D341Med (cell line): ENCODE measurements at places on chromosomes 2 and 18.

GRCh38 chr2:230798769-230799399 is 65.9 kb upstream of the ITM2C start:
- DNase-seq: peak; percentile 47

- no peak for DNase-seq
Observed at GRCh38 chr18:2293109-2293839, 278.0 kb downstream of the METTL4 start.

DNA sequence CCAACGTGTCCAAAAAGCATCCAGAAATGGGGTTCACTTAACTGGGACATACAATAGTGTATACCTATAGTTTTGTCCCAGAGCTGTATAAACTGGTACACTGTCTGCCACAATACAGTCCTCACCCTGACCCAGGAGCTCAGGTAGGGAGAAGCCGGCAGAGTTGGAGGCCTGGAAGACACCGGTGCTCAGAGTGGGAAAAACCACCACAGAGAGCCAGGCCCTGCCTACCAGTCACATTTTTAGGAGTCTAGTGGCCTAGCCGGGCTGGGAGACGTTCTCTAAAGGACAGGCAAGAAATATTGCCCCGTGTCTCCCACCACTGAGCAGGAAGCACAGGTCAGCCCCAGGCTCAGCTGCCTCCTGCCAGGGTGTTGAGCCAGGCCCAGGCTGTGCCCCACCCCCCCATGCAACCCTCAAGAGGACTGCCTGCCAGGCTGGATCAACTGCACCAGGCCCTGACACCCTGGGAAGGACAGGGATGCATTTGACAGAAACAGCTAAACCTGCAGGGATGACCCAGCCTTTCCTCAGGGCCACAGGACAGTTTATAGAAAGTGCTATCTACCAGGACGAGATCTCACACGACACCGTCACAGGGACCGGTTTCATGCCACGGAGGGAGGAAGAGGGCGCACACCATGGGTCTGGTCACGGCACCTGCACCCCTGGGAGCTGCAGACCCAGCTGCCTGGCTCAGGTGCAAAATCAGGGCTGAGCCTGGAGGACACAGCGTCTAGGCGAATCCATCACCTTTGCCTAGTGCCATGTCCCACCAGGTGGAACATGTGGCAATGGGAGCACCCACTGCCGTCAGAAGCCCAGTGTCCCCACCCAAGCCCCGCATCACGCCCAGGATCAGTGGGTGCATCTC is 89.9 kb downstream of the TMEM18 start:
- DNase-seq: no peak

- no peak for DNase-seq
Observed at GRCh38 chr2:182503886-182504285, 77.0 kb upstream of the PDE1A start.

DNA sequence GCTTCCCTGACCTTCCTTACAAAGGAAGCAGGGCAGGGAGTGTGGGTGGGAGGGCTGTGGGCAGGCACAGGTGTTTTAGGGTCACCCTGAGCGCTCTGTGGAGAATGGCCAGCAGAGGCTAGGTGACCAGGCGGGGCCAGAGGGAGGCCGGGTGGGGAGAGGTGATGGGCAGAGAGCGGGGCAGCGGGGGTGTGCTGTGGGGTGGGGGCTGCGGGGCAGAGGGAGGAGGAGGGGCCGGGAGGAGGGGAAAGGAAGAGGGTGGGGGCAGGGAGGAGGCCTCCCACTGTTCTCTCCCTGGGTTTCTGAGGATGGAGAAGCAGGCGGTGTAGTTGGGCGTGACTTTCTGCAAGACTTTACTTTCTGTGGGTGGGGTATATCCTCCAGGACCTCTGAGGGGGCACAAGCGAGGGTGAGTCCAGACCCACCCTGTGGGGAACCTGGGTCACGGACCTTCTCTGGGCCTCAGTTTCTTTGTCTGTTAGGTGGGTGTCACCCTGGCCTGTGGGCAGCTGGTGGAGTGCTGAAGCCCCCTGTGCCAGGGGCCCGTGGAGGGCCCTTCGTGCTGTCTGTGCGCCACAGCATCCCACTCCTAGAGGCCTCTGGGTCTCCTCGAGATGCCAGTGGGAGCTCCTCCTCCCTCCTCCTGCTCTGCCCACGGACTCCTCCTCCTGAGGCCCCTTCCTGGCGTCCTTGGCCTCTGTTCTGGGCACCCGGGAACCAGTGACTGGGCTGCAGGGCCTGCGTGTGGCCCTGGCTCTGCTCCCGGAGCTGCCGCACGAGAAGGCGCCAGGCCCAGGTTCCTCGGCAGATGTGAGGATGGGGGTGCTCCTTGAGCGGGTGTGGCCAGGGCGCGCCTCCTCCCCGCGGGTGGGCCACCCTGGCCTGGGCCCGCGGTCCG is 6.3 kb upstream of the NEU4 start:
- peak; percentile 20 for DNase-seq

DNA sequence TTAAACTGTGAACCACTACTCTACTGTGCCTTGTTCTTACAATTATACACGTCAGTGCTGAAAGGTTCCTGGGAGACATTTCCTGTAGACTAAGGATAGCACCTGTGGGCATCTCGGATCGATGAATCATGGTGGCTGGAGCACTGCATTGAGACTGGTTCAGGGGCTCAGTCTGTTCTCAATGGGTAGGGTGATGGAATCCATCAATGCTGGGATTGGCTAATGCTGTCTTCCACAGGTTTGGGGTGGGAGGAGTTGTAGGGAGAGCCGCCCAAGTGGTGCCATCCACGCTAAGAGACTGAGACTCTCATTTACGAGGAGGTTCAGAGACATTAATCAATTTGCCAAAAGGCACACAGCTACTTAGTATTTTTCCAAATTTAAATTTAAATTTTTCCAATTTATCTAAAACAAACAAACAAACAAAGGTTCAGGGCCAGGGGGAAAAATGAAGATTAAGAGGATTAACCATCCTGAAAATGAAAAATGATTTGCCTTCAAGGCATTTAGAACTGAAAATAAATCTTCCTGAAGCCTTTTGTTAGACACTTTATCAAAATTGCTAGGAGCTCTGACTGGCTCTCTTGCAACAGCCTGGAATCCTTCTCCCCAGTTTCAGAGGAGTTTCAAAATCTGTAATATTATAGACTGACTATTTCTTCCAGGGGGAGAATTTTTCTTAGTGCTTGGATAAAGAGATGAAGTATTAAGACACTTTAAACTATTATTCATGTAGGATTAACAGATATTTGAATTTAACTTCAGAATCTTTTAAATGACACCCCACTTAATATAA is 359.2 kb downstream of the TGIF1 start:
- no peak for DNase-seq

GRCh38 chr2:183069174-183069573 is 9.4 kb upstream of the DUSP19 start:
- no peak for DNase-seq

DNA sequence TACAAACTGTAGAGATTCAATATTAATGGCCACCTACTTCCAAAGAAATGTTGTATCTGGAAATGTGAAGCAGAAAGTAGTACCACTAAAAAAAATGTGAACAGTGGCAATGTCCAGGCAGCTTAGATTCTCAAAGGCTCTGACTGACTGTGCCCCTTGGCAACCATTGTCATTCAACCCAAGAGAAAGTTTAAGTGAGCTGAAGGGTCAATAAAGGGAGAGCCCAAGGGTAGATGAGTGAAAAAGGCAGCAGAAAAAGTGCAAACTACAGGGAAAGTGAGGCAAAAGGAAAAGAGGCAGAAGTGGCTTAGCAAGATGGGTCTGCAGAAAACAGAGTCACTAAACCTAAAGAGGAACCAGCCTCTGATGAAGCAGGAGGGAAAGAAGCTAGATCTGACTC is 802.9 kb downstream of the CPS1 start:
- DNase-seq: no peak

- DNase-seq: peak; percentile 42
Observed at GRCh38 chr2:61898810-61899209, 6.7 kb upstream of the COMMD1 start.

DNA sequence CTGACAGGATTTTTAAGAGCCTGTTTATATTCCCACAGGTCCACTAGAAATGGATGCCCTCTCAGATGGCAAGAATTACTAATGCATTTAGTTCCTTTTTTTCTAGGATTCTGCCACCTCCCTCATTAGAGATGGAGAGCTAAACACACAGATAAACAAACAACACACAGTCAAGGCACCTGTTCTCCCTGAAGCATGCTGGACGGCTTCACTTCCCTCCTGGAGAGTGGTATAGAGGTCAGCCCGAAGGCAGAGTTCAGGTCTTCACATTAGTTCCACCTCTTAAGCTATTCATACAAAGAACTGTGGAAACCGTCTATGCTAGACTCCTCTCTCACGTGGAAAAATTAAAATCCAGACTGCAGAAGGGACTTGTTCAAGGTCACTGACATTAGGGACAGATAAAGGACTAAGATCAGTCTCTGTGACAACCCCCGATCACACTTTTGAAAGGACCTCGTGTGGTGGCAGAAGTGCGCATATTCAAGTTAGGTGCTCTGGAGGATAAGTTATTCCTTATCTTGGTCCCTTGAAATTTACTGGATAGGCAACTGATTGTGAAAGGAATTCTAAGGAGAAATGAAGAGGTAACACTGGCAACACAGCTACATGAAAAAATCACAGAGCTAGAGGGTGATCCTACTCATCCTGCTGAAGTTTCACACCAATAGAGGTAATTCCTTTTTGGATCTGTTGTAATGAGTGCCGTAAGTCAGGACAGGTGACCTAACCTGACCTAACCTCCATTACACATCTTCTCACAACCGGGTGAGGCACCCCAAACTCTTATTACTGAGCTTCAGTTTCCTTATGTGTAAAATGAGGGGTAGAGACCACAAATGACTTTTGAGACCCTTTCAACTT is 75.1 kb downstream of the SPRED2 start:
- DNase-seq: no peak

GRCh38 chr2:234500394-234501006 is 3.6 kb upstream of the ARL4C start:
- peak; percentile 43 for DNase-seq

GRCh38 chr2:238938401-238939055 is 90.6 kb downstream of the TWIST2 start:
- no peak for DNase-seq

- no peak for DNase-seq
Observed at GRCh38 chr18:10928772-10929373, 220.5 kb downstream of the PIEZO2 start.

GRCh38 chr2:64119369-64119768 is 24.9 kb downstream of the PELI1 start:
- no peak for DNase-seq

GRCh38 chr2:62192811-62193210 is 3.1 kb upstream of the B3GNT2 start:
- no peak for DNase-seq

DNA sequence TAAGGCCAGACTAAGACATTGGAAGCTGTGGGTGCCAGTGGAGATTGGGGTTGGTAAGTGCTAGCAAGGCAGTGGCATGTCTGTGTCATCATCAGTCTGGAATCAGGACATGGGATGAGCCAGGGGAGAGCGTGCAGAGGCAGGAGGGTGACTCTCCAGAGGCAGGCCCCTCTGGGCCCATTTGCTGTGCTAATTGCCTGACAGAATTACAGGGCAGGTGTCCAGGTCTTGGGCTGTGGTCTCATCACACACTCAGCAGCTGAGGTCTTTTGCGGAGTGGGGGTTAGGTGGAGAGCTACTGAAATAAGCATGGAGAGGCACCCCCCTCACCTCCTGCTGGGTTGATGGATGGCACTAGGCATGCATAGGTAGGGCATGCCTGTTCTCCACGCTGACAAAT is 57.4 kb downstream of the CELF4 start:
- DNase-seq: no peak

DNA sequence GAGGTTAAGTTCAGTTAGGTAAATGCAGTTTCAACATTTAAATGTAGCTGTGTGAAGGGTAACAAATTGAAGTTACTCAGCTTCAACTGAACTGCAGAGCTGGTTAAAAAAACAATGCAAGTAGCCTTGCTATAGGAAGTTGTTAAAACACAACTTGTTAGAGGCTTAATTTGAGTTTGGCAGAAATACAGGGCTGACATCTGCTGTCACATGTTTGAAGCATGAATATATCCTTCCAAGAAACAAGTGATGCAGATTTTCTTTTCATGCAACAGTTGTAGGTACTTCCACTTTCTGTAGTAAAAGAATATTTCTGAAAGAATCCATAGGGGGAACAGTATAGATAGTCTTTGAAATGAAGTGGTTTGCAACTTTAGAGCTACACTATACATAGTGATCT is 208.7 kb upstream of the RASGRP3 start:
- no peak for DNase-seq

- no peak for DNase-seq
Observed at GRCh38 chr2:86371527-86371926, 34.1 kb upstream of the REEP1 start.

GRCh38 chr2:98867539-98868309 is 68.3 kb downstream of the CRACDL start:
- no peak for DNase-seq

GRCh38 chr2:196851088-196851487 is 41.9 kb upstream of the C2orf66 start:
- DNase-seq: no peak

- DNase-seq: no peak
Observed at GRCh38 chr2:36805635-36806224, 109.2 kb downstream of the VIT start.

- no peak for DNase-seq
Observed at GRCh38 chr2:165376571-165376975, 92.9 kb upstream of the CSRNP3 start.

GRCh38 chr2:6081955-6082624 is 389.9 kb downstream of the SOX11 start:
- no peak for DNase-seq

DNA sequence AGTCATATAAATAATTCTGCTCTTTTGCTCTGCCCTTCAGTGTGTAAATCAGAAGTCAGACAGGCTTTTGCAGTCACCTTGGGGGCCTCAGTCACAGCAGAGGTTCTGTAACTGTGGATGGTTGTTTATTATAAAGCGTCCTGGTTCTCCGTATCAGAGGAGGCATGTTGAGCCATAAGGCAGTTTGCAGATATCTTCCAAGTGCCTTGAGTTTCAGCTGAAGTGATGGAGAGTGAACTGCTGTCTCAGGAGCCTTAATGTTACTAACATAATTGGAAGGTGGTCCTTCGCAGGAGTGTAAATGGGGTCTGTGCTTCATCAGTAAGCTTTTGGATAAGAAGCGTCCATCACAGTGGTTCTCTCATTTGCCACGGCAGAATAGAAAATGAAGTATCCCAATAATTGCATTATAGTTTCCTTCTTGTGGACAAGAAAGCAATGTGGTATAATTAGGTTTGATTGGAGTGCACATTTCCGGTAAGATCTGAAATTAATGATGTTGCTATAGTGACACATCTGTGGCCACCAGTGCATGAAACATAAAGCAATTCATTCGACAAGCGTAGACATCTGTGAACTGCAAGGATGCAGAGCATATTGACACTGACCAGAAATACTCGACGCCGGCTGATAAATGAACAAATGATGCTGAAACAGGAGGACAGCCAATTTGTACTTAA is 112.5 kb upstream of the NFATC1 start:
- no peak for DNase-seq

DNA sequence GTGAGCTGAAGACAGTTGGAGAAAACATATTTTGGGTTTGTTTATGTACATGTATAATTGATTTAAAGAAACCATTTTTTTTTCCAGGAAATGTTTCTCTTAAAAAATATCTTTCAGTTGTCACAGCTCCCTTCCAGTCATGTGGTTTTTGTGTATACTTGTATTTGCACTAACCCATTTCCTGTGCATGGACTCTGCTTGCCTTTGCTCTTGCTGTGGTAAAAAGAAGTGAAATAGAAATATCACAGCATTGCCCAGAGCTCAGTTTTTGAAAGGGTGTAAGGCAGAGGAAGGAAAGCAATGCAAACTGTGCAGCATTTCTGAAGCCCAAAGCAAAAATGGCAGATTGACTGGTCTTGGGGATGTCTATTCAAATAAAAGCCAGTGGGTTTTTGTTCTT is 10.4 kb upstream of the DOCK10 start:
- DNase-seq: no peak
